Posterior cingulate gyrus (tissue), 11 donors: ENCODE measurements at places on chromosomes 12 and 14.

GRCh38 chr12:129839679-129840078, 64.1 kb downstream of the TMEM132D start:
- no peak for DNase-seq

- no peak for DNase-seq
These were observed 283 bp downstream of the LMO3 start for GRCh38 chr12:16605642-16606116.

DNA sequence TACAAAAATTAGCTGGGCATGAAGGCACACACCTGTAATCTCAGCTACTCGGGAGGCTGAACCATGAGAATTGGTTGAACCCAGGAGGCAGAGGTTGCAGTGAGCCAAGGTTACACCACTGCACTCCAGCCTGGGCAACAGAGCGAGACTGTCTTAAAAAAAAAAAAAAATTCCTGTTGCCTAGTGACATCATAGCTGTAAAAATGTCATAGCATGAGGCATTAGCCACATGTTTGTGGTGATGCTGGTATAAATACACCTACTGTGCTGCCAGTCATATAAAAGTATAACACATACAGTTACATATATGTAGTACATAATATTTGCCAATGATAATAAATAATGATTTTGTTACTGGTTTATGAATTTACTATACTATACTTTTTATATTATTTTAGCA, 22.2 kb downstream of the SLC41A2 start:
- DNase-seq = no peak

DNA sequence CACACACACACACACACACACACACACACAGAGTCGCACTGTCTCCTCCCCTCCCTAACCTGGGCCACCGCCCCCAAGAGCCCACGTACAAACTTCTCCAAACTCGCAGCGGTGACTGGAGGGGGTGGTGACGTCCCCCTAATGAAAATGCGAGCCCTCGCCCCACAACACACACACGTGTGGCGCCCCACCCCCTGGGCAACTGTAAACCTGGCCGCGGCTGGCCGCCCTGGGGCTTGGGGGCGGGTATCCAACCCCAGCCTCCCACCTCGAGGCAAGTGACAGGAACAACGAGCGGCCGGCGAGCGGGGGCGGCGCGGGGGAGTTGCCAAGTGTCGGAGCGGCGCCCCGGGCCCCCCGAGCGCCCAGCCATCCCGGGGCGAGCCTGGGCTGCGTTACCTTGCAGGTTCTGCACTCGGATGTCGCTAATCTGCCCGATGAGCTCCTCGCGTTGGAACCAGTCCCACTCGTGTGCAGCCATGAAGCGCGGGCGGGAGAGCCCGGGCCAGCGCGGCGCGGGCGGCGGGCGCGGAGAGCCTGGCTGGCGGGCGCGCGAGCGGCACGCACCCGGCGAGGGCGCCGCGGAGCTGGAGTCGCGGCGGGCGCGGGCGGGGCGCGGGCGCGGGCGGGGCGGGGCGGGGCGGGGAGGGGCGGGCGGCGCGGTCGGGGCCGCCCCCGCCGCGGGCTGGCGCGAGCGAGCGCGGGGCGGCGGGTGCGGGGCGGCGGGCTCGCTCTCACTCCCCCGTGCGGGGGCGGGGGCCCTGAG, at the start of gene CLMN:
TSS of gene CLMN (minus strand) at position 597 of the 766 bp plus-strand sequence. CDS start at position 481, 116 bp downstream.
- peak; percentile 42 for DNase-seq

DNA sequence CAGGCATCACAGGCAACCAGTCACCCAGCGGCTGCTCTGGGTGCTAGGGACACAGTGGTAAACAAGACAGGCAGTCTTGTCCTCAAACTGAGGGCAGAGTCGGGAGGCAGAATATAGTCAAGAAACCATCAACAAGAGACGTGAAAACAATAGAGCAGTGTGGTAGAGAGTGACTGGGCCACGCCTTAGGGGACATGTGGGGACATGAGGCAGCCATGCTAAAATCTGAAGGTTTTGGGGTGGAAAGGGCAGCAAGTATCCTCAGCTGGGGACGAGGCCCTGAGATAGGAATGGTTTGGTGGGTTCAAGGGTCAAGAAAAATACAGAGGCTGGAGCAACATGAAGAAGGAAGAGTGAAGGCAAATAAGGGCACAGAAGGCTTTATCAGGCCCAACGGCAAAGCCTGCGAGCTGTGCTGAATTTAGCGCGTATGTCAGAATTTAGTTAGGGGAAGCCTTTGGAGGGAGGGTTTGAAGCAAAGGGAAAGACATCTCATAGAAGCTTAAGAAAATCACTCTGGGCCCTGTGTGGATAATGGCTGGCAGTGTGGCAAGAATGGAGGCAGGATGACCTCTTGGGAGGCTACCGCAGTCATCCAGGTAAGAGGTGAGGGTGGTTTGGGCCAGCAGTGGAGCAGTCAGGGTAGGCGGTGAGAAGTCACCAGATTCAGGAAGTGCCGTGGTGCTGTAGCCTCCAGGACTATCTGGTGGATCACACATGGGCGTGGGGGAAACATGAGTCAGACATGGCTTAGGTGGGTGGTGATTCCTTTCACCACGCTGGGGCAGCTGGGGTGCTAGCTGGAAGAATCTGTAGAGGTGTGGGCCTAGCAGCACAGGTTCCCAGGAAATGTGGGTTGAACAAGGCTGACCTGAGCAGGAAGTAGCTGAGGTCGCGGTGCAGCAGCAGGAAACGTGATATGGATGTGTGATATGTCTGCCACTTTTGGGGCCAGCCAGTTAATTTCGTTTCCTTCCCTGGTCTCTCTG, 3.0 kb downstream of the EVL start:
- no peak for DNase-seq

GRCh38 chr14:58815794-58816193, 178.0 kb downstream of the DACT1 start:
- DNase-seq = no peak
